T-helper 1 cell (primary cell): ENCODE measurements at places on chromosomes 1 and 21.

DNA sequence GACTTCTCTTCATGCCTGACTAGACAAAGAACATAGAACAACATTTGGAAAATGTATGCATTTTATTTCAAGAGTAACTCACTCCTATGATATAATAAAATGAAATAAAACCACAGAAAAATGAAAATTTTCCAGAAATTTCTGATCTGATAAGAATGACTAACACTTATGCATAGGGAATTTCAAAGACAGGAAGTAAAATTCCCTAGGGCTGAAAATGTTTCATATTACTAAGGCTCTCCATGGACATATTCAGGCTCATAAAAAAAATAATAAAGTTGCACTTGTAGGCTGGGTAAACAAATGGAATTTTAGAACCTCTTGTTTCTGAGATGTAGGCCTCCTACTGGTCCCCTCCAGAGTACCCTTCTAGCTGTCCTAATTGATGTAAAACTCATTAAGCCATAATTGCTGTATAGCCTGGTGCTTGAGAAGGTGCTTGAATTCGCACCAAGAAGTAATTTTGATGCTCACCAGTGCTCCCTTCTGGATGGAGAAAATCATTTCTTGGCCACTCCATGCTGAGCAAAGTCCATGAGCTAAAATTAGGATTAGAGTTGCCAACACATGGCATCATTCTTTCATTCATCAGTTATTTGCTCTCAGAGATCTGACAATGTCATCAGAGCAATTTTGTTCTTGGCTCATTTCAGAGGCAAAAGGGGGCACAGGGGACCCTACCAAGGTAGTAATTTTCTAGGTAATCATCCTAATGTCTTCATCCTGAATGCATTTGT lies 641.0 kb upstream of the CAMK1G start:
- DNase-seq: no peak

GRCh38 chr1:248792342-248792741 lies 33.4 kb downstream of the SH3BP5L start:
- no peak for DNase-seq

- DNase-seq: no peak
These were observed 688.6 kb upstream of the ADGRL4 start for GRCh38 chr1:79695138-79695537.

- DNase-seq: peak; percentile 72
These were observed 724 bp downstream of the ST7L start for GRCh38 chr1:112618114-112618720.

DNA sequence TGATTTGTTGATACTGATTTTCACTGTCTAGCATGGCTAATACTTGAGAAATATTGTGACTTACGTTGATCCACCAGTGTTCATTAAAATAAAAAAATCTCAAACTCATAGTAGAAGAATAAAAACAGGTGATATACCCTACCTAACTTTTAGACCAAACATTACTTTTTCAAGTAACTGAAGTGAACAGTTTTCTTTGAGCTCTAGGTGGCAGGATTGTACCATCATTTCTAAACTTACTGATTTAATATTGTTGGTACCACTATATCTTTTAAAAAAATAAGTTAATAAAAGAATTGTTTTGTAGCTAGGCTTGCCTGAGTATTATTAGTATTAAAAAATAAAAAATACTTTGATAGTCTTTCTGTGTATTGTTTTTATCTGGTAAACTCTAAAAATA lies 21.5 kb downstream of the CDC73 start:
- DNase-seq: no peak

GRCh38 chr1:54499097-54499359 lies 49.0 kb upstream of the ACOT11 start:
- DNase-seq: no peak

- DNase-seq: peak; percentile 29
These were observed 556 bp downstream of the GMEB1 start for GRCh38 chr1:28668956-28669723.

DNA sequence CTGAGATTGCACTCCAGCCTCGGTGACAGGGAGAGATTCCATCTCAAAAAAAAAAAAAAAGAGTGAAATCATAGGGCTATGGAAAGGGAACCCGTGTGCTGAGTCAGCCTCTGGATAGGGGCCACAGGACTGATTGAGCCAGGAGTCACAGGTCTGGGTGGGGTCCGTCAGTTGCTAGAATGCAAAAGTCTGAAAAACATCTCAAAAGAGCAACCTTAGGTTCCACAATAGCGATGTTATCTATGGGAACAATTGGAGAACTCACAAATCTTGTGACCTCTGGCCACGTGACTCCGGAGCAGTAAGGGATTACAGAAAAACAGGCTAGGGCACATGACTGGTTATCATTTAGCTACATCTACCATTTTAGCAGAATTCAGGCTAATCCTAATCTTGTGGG lies 32.8 kb upstream of the GREM2 start:
- no peak for DNase-seq

- DNase-seq: no peak
These were observed 62.4 kb upstream of the DIRAS3 start for GRCh38 chr1:68112835-68113243.
